ENCODE measurements at places on chromosomes 13 and 19. TPM values are rescaled to one million over a fixed set of nuclear protein-coding genes. Genes with fewer than 3 reads are reported as not detected.

DNA sequence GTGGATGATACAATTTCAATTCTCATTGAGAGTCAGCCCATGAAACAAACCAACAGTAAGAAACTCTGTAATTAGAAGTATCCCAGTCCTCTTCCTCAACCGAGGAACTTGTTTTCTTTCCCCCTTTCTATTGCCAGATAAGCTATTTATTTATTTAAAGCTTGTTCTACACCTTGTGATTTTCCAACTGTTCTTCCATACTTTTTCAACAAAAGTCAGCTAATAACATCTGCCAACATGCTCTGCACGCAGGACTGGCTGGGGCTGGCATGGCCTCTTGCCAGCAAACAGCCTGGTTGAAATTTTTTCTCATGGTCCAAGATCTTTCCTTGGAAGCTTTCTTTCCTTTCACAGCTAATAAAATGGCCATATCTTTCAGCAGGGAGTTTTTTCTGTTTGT, 2.9 kb upstream of the IRS2 start:
- DNase-seq: no peak

DNA sequence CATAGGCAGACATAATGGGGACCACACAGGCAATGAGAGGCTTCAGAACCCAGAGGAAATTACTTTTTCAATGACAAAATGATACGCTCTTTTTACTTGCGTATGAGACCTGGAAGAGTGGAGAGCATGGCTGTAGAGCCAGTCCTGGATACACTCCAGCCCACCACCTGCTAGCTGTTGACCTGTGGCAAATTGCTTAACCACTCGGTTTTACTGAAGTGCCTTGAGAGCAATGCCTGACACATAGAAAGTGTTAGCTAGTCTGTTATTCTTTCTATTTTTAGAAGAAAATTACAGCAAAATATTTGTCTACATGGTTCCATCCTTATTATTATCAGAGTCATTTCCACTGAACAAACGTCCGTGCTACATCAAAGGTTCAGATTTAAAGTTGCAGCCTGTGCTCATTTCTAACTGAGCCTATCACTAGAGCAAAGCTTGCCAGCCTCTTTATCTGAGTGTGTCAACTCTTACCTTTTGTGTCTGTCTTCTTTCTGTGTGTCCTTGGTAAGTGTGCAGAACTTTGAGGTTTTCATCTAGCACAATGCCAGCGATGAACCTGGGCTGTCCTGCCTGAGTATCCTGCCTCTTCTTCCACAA, 9.6 kb upstream of the GPR183 start:
- DNase-seq: no peak

DNA sequence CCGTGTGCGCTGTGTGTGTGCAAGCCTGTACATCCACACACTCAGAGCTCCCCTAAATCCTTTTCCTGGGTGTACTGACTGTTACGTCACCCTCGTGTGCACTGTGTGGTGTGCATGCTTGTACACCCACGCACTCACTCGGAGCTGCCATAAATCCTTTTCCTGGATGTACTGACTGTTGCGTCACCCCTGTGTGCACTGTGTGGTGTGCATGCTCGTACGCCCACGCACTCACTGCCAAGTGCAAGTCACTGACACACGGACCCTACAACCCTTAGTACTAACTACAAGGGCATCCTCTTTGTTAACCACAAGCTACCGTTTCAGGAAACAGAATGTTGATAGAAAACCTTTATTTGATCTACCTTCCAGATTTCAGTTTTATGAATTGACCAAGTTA, 983.4 kb downstream of the EFNB2 start:
- DNase-seq: no peak

- DNase-seq: no peak
Observed at GRCh38 chr13:77383097-77383496, 56.2 kb upstream of the MYCBP2 start.

GRCh38 chr13:103451656-103452055, 385.4 kb upstream of the SLC10A2 start:
- no peak for DNase-seq

GRCh38 chr13:55160867-55161266, 1979.9 kb upstream of the PRR20A start:
- DNase-seq: no peak

- DNase-seq: no peak
Observed at GRCh38 chr13:52955472-52955874, 73.1 kb upstream of the OLFM4 start.

- no peak for DNase-seq
Observed at GRCh38 chr13:93721483-93721882, 494.9 kb downstream of the GPC6 start.

VSTM1 gene
- total RNA-seq: not detected

DENND1C gene
- total RNA-seq: 0.17 TPM

CABP5 gene
- not detected for total RNA-seq
